Suppressor macrophage (primary cell): ENCODE measurements at places on chromosomes 12 and 14.

DNA sequence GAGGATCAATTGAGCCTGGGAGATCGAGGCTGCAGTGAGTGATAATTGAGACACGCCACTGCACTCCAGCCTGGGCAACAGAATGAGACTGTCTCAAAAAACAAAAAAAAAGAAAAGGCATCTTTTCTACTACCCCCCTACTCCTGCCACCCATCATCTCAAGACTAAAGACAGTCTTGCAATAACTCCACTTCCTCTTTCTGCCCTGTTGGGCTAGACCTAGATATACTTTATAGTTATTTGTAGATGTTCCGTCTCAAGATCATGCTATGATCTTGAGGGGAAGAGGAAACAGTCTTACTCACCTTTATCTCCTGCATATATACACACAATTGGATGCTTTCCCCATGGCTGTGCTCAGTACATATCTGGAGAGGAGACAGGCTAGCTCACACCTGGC lies 12.1 kb upstream of the ESPL1 start:
- DNase-seq: peak; percentile 21

DNA sequence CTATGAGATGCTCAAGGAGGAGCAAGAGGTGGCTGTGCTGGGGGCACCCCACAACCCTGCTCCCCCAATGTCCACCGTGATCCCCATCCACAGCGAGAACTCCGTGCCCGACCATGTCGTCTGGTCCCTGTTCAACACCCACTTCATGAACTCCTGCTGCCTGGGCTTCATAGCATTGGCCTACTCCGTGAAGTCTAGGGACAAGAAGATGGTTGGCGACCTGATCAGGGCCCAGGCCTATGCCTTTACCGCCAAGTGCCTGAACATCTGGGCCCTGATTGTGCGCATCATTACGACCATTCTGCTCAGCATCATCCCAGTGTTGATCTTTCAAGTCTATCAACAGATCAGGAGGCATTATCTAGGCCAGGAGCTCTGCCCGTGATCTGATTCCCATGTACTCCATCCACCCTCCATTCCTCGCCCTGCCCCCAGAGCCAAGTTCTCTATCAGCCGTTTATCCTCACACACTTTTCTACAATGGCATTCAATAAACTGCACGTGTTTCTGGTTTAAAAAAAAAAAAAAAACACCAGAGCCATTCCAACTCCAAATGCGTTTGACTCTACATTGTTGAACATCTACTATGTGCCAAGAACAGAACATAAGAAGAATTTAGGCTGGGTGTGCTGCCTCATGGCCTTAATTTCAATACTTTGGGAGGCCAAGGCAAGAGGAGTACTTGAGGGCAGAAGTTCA lies 17.5 kb downstream of the ATXN2 start:
- no peak for DNase-seq

DNA sequence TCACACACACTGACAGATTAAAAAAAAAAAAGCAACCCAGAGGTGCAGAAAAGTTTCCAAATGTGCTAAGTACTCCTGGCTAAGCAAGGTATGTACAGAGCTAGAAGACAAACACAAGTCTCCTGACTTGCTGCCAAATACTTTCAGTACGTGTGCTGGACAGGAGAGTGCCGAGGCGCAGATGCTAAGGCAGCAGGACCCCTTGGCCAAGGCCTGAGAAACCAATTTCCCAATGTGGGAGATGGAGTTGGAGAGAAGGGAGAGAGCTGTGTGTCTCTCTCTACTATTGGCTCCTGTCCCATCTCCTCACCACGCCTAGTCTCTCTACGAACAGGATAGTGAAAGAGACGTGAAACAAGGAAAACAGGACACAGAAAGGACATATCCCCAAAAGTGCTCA lies 5.3 kb downstream of the SPRYD3 start:
- no peak for DNase-seq

DNA sequence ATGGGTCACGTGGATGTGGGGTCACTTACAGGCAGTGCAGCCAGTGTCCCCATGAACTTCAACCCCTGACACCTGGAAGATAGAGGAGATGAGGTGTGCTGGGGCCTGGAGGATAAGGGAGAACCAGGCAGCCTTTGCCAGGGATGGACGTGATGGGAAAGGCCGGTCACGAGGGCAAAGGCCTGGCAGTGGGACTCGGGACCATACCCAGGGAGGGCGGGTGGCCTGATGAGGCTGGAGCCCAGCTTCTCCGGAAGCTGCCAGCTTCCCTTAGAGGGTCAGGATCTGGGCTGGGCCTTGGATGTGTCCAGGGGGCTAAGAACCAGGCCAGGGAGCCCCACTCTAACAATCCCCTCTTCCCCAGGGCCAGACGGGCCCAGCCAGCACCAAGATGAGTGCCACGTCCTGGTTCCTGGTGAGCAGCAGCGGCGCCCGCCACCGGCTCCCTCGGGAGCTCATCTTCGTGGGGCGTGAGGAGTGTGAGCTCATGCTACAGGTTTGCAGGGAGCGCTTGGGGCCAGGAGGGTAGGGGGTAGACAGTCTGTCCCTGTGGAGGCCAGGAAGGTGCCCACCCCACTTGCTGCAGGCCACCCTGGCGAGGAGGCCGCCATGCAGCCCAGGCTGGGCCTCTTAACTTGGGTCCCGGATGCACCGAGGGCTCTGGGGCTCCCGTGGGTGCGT lies 3.1 kb downstream of the CEP170B start:
- no peak for DNase-seq

DNA sequence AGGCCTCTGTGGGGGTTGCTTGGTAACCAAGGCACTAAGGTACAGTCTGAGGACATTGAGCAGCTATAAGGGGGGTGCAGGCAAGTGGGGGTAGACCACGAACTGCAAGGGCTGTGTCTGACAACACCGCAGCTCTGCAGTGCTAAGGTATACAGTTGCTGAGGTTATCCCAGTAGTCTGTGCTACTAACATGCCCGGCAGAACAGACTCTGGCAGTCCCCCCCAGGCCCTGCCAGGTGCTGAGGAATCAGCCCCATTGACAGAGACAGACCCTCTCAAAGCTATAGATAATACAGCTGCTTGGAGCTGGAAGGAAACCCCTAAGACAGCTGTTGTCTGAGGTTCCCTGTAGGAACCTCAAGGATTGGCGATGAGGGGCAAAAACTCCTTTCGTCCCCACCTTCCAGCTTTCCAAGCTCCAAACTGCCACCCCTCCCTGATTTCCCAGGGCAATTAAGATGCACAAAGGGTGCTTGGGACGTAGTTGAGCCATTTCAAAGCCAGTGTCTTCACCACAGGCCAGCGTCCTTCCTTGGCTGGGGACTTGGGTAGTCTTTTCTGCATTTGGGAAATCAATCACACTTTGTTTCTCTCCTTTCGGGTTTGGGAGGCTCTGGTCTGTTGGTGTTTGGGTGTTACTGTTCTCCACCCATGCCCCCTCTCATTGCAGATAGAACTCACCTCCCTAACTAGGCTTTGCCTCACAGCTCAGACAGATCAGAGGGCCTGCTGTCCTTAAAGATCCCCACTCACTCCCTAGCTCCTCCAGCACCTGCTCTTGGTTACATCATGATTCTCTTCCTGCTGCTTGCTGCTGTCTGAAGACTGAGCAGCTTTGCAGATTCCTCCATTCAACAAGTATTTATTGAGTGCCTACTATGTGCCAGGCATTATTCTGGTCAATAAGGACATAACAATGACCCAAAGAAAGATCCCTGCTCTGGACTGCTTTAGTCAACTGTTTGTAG lies 2.0 kb upstream of the MYH7 start:
- DNase-seq: no peak

- DNase-seq: no peak
These were observed 105.2 kb upstream of the SYT1 start for GRCh38 chr12:78759367-78759766.

GRCh38 chr14:75401361-75401760 lies 26.5 kb upstream of the JDP2 start:
- no peak for DNase-seq

GRCh38 chr12:1630133-1630826 lies 1.2 kb downstream of the WNT5B start:
- DNase-seq: peak; percentile 62

DNA sequence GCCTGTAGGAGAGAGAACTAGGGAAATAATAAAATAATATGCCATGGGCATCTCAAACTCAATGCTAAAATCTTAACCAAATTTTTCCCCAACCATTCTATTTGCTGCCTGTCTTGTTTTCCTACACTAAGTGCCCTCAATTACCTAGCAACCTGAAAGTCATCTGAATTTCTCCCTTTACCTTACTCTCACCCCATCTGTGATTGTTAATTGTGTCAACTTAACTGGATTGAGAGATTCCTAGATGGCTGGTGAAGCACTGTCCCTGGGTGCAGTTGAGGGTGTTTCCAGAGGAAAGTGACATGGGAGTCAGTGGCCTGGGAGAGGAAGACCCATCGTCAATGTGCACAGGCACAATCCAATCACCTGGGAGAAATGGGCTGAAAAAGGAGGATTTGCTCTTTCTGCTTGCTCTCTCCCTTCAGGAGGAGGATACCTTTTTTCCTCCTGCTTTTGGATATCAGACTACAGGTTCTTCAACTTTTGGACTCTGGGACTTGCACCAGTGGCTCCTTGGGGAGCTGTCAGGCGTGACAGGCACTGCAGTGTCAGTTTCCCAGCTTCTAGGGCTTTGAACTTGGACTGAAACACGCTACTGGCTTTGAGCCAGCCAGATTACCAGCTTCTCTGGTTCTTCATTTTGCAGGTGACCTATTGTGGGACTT lies 100.1 kb downstream of the PPP1R12A start:
- no peak for DNase-seq

DNA sequence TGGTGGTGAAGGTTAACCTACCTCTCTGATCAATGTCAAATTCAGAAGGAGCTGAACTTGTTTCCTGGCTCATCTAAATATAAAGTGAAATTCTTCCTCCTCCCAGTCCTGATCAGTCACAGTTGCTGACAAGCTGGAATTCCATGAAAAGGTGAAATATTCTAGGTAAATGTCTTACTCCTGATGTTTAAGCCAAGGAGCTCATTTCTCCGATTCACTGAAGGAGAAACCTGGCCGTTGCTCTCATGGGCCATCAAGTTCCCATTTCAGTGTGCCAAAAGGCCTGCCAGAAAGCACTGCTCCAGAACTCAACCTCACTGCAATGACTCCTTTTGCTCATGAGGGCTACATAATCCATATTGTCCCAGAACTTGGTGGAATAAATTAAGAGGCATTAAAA lies 707.5 kb downstream of the GALC start:
- DNase-seq: no peak

DNA sequence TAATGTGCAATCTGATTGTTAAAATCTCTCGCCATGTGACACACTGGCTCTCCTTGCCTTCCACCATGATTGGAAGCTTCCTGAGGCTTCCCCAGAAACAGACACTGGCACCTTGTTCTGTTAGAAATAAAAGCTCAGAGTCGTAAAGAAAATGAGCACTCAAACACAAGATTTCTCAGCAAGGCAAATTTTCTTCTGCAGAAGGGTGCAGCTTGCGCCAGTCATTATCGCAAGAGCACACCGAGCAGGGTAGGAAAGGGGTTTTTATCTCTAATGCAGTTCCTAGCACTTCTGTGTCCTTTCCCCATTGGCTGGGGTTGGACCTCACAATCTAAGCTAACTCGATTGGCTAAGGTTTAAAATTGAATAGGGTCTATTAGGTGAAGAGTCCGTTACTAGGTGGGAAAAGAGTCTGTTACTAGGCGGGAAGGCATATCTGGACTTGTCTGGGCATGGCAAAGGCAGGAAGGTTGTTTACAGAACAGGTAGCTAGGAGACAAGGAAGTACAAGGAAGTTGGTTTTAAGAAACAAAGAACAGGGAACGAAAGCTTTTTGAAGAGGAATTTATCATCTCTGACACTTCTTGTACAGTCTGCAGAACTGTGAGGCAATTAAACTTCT lies 62.6 kb upstream of the BICD1 start:
- DNase-seq: no peak

DNA sequence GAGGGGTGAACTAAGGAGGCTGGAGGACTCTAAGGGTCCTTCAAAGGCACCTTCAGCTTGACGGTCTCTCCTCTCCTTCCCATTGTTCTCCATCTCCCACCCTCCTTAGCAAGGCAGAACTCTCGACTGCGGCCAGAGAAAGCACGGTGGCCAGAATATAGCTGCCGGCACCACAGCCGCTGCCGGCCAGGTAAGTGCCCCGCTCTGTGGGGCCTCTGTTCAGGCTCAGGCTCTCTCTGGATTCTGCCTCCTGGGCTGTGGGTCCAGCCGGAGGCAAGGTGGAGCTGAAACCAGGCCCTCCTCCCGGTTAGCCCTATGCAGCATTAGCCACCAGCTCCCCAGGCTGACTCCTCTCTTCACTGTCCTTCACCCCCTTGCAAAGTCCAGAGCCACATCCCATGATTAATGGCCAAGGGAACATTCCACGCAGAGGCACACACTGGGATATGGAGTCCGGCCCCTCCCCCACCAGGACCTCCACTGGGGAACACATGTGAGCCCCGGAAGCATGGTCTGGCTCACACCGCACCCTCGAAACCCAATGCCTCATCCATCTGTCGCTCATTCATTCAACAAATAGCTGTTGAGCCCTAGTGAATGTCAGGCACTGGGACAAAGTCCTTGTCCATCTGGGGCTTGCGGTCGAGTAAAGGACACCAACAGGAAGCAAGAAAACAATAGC lies 25.2 kb downstream of the LTBP2 start:
- DNase-seq: no peak

- DNase-seq: no peak
These were observed 41.4 kb upstream of the PPFIA2 start for GRCh38 chr12:81800298-81801148.

- no peak for DNase-seq
These were observed 23.6 kb downstream of the TRHDE start for GRCh38 chr12:72295744-72296143.

DNA sequence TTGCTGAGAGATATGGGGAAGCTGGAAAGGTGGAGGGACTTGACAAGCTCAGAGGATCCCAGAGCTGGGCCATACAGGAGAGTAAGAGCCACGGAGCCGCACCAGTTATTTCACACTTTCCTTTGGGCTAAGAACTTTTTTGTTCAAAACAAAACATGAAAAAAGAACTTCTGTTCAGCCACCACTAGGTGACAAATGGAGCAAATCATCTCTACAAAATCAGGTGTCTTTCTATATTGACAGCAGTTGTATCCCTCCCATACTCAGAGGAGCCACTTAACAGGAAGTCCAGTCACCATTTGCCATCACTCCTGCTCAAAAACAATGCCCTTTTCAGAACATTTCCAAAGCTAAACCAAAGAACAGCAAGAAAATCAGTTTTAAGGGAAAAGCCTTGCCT lies 70.3 kb upstream of the DBX2 start:
- DNase-seq: no peak

GRCh38 chr14:49367696-49368095 lies 218.5 kb downstream of the RPS29 start:
- DNase-seq: no peak

- DNase-seq: no peak
These were observed 78.8 kb downstream of the RPS6KA5 start for GRCh38 chr14:90981636-90982035.

GRCh38 chr12:62934799-62935674 lies at the start of gene PPM1H:
TSS of gene PPM1H (minus strand) at chr12:62935150. CDS start at chr12:62934736, 414 bp downstream.
- DNase-seq: peak; percentile 74
